ENCODE measurements at places on chromosomes 6 and 20.
A peak's percentile ranks its signal among the peaks of the same experiment; 100 is the strongest.

DNA sequence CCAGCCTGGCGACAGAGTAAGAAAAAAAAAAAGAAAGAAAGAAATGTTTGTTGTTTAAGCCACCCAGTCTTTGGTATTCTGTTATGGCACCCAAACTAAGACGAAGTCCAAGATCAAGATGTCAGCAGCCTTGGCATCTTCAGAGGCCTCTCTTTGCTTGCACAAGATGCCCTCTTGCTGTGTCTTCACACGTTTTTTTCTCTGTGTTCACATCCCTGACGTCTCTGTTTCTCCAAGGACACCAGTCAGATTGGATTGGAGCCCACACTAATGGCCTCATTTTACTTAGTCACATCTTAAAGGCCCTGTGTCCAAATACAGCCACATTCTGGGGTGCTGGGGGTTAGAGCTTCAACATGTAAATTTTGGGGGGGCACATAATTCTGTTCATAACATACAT lies 380.9 kb downstream of the GJA1 start:
- no peak for DNase-seq

DNA sequence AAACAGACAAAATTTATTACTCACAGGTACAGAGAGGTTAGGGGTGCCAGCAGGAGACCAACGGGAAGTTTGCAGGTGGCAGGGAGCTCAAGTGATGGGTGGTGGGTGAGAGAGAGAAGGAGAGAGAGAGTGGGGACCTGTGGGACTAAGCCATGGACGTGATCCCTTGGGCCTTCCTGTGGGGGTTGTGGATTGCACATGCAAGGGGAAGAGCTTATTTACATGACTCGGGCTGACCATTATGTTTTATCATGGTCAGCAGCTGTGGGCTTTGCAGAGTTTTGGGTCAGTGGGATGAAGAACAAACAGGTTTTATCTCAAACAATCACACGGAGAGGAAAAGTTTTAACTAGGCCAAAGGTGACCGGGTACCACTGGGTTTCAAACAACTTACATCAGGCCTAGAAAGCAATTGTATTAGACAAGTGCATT lies 156.2 kb upstream of the EXOC2 start:
- DNase-seq = no peak

- DNase-seq = no peak
Measured at GRCh38 chr6:24907919-24908649, 27.7 kb downstream of the RIPOR2 start.

GRCh38 chr6:169700296-169700695 lies 1.5 kb downstream of the WDR27 start:
- peak; percentile 29 for DNase-seq

DNA sequence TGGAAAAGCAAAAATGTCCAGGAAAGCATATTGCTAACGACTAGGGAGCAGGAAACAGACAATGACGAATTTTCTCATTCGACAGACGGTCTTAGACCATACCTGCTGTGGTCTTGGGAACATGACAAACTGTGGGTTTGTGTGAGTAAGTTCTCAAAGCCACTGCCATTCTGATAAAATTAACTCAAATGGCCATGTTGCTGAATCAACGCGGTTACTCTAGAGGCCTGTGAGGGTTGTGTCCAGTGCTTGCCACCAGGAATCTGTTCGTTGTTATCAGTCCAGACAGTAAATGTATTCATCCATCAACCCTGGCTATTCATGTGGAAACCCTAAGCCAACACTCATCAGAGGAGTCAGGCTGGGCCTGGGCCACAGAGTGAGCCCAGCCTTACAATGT lies 124.3 kb downstream of the MYLK4 start:
- no peak for DNase-seq

DNA sequence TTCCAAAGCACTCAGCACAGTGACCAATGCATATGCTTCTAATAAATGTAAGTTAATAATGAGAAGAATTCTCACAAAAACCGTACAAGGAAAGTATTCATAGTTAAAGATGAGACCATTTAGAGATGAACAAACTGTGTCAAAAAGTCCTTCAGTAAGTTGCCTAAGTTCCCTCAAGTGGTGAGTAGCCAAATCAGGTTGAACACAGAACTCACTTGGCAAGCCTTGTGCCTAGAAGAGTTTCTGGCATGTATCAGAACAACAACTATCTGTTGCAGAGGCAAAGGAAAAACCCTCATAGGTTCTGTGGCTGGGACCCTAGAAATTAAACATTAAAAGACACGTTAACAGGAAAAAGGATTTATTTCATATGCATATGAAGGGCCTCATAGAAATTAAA lies 129.6 kb upstream of the DOK5 start:
- no peak for DNase-seq

- DNase-seq = no peak
Measured at GRCh38 chr20:51287628-51288413, 254.7 kb downstream of the NFATC2 start.

- no peak for DNase-seq
Measured at GRCh38 chr6:45387236-45387635, 9.5 kb upstream of the SUPT3H start.

- DNase-seq = no peak
Measured at GRCh38 chr6:166640342-166641043, 13.4 kb upstream of the RPS6KA2 start.

DNA sequence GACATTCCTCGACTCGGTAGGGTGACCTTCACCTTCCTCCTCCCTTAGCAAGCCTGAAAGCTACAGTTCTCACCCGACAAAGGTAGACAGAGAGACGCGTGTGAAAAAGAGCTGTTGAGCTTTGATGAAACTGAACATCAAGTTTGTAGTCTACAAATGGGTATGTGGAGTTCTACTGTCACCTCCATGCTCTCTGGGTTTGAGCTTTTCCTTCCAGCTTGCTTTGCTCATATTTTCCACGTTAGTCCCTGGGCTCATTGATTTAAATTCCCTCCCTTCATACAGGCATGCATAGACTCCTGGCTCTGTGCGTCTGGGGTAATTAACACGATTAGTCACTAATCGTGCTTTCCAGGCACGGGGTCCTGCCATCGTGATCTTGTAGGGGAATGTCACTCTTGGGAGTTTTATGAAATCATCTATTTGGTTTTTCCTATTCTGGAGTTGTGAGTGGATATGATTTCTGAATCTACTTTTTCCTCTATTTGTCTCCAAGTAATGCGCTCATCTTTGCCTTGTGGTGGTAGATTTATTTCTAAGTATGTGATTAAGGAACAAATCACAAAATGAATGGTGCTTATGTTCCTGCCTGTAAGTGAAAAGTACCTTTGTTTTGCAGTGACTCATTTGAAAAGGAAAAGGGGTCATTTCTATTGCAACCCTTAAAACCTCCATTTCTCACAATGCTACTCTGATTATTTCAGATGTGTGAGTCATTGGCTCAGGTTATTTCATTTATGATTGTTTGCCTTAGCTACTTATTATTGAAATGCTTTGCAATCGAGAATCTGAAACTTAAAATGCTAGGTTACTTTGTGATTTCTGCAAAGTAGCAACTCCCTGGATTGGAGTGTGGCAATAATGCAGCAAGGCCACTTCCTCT lies 154.6 kb downstream of the ZDHHC14 start:
- peak; percentile 37 for DNase-seq

- no peak for DNase-seq
Measured at GRCh38 chr6:22447249-22448196, 121.8 kb upstream of the HDGFL1 start.

- no peak for DNase-seq
Measured at GRCh38 chr6:100230953-100231316, 233.8 kb downstream of the SIM1 start.

GRCh38 chr6:15491255-15491985 lies 171.4 kb downstream of the DTNBP1 start:
- DNase-seq = peak; percentile 53

GRCh38 chr6:78629836-78630235 lies 237.5 kb upstream of the IRAK1BP1 start:
- DNase-seq = no peak

DNA sequence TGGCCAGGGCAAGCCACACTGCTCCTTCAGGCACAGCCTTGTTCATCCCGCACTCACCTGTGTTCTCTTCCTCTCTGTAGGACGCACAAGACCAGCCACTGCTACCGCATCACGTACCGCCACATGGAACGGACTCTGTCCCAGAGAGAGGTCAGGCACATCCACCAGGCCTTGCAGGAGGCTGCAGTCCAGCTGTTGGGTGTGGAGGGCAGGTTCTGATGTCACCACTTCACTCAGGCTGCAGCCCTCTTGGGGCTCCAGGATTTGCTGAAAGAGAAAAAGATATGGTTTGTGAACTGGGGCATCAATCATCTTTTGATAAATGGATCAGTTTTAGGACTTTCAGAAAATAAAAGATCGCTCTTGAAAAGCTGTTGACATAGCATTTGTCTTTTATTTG lies 235.5 kb downstream of the NRN1 start:
- no peak for DNase-seq

GRCh38 chr6:6730831-6731230 lies 142.3 kb downstream of the LY86 start:
- no peak for DNase-seq

GRCh38 chr6:69732640-69733039 lies 64.2 kb downstream of the LMBRD1 start:
- no peak for DNase-seq

- DNase-seq = no peak
Measured at GRCh38 chr6:34272013-34272926, 23.5 kb upstream of the SMIM29 start.

GRCh38 chr6:79028641-79029314 lies 49.3 kb downstream of the PHIP start:
- DNase-seq = no peak

DNA sequence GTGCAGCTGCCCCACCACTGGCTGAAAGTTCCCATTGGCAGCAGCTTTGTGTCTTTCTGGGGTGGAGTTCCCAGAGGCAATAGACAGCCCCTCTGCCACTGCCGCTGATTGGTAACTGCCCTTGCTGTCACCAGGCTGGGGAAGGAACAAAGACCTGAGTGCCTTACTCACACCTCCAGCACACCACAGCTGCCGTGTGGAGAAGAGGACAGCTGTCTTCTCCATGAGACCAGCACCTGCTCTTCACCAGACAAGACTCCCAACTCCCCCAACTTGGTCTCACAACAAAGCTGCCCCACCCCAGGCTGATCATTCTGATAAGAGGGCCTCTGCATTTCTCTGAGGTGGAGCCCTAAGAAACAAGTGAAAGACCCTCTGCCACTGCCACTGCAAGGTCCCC lies 39.7 kb upstream of the PTCHD4 start:
- DNase-seq = no peak

DNA sequence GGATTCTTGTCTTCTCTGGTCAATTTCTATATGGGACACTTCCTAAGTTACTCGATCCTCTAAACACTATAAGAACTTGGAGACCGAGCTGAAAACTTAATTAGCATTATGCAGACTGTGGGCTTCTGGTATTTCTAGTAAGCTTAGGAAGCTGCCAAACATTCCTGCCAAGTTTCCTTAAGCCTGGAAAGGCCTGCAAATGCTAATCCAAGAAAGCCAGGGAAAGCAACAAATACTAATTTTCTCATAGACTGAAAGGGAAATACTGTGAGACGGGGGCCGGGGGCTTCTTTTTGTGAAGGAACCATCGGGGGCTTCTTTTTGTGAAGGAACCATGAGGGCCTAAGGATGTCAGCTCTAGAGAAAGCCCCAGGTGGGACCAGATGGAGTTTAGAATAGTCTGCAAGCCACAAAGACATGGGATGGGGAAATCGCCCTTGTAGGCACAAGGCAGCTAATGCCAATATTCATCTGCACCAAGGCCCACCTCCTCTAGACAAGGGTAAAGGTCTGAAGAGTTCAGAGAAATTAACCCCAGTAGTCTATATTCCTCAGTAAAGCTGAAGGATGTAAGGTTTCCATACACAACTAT lies 332.4 kb upstream of the PRDM1 start:
- no peak for DNase-seq

GRCh38 chr6:56343295-56343694 lies 95.9 kb upstream of the COL21A1 start:
- no peak for DNase-seq
